ENCODE measurements at places on chromosomes 7 and 10. TPM values are rescaled to one million over a fixed set of nuclear protein-coding genes. Genes with fewer than 3 reads are reported as not detected.

The C10orf143 gene
- 7.1 TPM for polyA plus RNA-seq

The CHAT gene
- polyA plus RNA-seq: 0.06 TPM

- no peak for DNase-seq
These were observed 35.0 kb downstream of the HDAC9 start for GRCh38 chr7:18530224-18531179.

DNA sequence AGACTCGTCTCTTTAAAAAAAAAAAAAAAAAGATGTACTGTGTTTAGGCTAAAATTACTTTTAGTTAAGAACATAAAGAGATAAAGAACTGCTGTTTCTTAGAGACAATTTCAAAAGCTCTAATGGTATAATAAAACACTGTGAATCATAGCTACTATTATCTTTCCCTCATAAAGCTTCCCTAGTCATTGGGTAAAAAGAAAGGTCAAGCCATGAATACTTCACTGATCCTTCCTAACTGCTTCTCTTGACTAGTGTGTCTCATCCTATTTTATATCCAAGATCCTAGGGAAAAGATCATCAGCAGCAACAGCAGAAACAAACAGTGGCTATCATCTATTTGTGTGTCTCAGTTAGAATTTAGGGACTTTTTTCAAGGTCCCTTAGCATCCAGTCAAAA lies 10.5 kb downstream of the YME1L1 start:
- DNase-seq: no peak

GRCh38 chr10:86400705-86401587 lies 34.4 kb upstream of the GRID1 start:
- DNase-seq: no peak

DNA sequence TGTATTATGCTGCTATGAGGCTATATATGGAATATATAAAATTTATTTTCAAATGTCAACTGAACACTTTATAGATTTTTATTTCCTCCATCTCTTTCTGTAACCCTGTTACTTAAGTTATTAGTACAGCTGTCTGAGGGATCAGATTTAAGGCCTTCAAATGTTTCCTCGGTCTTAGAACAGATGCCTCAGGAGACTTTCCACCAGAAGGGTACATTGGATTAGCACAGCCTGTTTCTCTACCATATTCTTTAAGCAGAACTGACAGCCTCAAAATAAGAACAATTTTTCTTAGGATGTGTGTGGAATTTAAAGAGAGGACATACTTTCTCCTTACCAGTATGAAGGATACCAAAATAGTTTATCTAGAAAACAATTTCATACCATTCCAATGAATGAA lies 53.0 kb upstream of the HGF start:
- DNase-seq: no peak

GRCh38 chr10:100560248-100560647 lies 24.5 kb downstream of the HIF1AN start:
- DNase-seq: no peak

DNA sequence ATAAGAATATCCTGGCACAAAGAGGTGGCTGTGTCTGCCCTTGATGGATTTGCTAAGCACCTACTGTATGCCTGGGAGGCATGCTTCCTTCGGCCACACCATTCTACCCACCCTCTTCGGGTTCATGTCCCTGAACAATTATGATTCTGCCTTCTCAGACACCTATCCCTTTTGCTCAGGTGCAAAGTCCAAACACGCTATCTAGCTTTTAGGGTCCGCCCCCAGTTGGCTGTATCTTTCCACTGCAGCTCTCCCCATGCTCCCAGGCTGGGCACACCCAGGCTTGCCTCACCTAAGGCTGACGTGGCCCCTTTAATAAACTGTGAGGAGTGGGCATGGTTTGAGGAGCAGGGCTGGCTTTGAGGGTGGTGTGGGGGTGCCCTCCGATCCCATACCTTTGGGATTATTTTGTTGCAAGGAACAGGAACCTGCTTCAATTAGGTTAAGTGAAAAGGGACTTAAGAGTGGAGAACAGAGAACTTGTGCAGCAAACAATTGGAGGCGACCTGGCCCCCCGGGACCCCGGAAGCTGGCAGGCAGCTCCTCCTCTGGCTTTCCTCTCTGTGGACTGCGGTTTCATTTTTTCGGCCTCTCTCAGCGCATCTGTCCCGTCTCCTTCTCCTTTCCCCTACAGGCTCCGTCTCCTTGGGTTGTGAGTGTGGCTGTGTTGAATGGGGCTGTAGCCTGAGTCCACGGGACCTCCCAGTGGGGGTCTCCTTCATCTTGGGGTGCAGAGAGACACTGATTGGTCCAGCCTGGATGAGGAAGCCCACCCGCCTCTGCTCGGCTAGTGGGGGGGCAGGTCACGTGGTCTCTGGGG lies 3.8 kb downstream of the CLIP2 start:
- no peak for DNase-seq

Measured in renal pelvis (tissue), 12 donors.